ENCODE measurements at places on chromosomes 4 and X.

GRCh38 chr4:86358257-86358656 lies 1.6 kb downstream of the MAPK10 start:
- DNase-seq: no peak

DNA sequence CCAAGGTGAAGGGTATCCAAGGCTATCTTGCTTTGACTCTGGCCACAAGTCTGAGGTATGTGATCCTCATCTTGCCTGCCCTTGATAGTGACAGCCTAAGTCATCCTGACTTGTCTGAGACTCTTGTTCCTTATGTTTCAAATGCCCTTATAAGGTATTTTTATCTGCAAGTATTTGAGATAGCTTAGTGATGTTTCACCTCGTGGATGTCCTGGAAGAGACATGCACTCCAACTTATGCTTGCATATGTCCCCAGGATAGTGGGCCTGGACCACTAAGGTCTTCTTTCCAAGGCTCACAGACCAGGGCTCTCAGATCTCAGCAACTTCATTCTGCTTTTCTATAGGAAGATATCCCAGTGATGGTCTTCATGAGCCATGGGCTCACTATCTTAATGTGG lies 120.5 kb upstream of the WDR1 start:
- no peak for DNase-seq

- no peak for DNase-seq
Observed at GRCh38 chrX:72050011-72050410, 81.7 kb downstream of the RTL5 start.

DNA sequence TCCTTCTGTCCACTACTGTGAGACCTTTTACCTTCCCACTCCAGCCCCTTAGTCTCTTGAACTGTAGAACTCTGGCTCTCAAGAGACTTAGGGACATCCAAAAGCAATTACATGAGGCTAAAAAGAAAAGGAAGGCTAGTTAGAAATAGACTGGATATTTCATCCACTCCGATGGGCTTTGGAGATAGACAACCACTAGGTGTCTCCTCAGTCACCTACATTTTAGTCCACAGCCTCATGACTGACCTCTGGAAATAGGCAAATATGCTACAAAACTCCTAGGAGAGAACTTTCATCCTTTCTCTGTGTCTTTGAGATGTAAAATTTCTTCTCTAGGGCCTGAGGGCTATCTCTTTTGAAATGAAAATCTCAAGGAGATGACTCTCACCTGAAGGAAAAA lies 45.1 kb upstream of the LAMP2 start:
- no peak for DNase-seq

- no peak for DNase-seq
Observed at GRCh38 chr4:159173886-159174285, 71.0 kb downstream of the RAPGEF2 start.

GRCh38 chrX:52577464-52578173 lies 60.8 kb upstream of the XAGE1B start:
- no peak for DNase-seq

GRCh38 chr4:95124906-95125504 lies 367.2 kb downstream of the BMPR1B start:
- peak; percentile 5 for DNase-seq

DNA sequence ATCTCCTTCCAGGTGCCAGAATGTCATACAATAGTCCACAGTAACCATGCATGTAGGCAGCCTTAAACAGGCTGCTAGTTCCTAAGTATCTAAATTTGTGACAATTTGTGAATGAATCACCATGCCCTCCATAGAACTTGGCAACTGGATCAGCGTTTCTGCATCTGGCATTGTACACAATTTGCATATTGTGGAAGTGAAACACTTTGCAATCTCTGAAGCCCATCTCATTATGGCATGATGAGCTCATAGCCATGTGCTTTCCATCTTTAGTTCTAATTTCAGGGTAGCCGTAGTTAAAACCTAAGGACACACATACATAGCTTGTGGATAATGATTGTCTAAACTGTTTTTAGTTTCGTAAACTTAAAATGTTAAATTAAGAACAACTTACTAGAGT lies 573.6 kb downstream of the PPP4R3C start:
- DNase-seq: no peak

DNA sequence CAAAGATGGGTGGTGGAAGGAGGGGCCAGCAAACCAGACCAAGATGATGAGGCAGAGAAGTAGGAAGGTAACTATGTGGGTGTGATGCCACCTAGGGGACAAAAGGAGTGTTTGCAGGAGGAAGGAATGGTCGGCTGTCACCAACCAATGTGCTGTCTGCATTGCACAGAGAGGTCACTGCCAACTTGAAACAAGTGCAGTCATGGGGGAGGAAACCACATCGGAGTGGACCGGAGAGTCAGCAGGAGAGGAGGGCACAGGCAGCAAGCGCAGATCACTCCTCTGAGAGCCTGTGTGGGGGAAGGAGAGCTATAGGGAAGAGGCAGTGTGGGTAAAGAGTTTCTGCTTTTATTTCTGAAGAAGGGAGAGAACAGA lies 38.5 kb upstream of the FGFBP2 start:
- peak; percentile 58 for DNase-seq

DNA sequence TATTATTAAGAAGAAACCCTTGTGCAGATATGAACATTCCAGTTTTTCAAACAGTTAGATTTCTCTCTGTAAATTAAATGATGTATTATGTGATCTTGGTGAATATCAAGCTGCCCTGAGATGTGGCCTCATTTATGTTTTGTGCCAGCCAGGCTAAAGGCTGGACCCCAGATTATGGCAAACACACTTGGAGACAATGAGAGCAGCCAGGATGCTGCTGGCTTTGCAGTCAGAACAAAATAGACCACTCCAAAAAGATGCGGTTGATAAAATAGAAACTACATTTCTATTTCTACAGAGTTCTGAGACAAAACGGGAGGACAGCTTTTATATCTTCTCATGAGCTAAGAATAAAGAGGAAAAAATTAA lies 296.5 kb downstream of the PPP3CA start:
- no peak for DNase-seq

- DNase-seq: no peak
Observed at GRCh38 chr4:172892300-172892699, 276.3 kb upstream of the GALNT7 start.

DNA sequence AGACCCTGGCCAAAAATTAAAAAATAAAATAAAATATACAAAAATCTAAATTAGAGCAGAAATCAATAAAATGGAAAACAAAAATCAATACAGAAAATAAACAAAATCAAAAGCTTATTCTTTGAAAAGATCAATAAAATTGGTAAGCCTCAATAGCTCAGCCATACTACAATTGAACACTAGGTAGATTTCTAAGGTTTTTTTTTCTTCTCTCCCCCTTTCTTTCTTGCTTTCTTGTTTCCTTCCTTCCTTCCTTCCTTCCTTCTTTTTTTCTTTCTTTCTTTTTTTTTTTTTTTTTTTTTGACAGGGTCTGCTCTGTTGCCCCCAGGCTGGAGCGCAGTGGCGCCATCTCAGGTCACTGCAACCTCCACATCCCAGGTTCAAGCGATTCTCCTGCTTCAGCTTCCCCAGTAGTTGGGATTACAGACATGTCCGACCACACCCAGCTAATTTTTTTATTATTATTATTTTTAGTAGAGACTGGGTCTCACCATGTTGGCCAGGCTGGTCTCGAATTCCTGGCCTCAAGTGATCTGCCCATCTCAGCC lies 23.4 kb upstream of the PPP3CA start:
- no peak for DNase-seq

GRCh38 chrX:68703369-68703768 lies 55.9 kb downstream of the STARD8 start:
- DNase-seq: no peak

DNA sequence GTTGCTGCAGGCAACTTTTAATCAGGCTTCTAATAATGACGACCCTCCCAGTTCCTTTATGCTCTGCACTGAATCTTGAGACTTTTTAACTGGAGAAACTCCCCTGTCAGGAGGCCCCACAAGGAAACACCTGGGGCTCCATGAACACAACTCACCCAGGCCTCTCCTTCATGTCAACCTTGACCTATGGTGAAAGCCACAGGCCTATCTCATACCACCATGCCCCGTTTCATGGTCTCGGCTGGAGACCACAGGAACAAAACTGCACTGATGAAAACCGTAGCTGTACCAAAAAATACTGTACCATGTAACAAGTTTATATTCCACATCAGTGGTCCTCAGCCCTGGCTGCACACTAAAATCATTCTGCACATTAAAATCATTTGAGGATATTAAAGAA lies 57.0 kb downstream of the ZNF827 start:
- DNase-seq: no peak

GRCh38 chrX:112803060-112803459 lies 37.6 kb downstream of the AMOT start:
- DNase-seq: no peak

DNA sequence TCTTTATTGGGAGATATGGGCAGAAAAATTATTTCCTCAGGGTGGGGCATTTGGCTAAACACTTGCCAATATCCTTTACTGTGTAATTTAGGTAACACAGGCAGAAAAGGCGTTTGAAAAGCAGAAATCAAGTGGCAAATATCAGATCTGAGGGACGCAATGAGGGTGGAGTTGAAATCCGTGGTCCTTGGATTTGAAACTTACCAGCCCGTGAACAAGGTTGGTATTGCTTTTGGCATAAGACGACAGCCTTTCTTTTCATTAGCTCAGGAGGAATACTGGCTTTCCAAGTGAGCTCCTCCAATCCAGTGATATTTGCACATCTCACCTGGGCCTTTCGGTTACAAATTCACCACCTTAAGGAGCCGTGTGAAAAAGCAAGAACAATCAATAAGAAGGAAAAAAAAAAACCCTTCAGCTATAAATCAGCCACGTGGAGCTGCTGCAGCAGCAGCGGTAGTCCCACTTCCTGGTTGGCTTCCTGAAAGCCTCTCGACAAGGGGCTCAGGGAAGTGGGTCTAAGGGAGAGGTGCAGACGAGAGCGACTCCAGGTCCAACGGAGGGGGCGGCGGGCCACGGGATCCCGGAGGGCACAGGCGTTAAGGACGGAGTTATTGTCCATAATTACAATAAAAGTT lies 734 bp upstream of the GALNT7 start:
- peak; percentile 28 for DNase-seq

GRCh38 chrX:34560180-34560579 lies 96.9 kb downstream of the TMEM47 start:
- no peak for DNase-seq

- DNase-seq: no peak
Observed at GRCh38 chr4:3107271-3107670, 32.8 kb downstream of the HTT start.

- DNase-seq: no peak
Observed at GRCh38 chrX:100939333-100939732, 10.6 kb upstream of the XKRX start.

All from CD4-positive, alpha-beta T cell treated with Interferon alpha-2 for 1 hour (primary cell).